ENCODE measurements at places on chromosomes 4 and X.
A peak's percentile ranks its signal among the peaks of the same experiment; 100 is the strongest.

GRCh38 chrX:143017272-143017671 lies 8.5 kb upstream of the SPANXN4 start:
- no peak for DNase-seq

DNA sequence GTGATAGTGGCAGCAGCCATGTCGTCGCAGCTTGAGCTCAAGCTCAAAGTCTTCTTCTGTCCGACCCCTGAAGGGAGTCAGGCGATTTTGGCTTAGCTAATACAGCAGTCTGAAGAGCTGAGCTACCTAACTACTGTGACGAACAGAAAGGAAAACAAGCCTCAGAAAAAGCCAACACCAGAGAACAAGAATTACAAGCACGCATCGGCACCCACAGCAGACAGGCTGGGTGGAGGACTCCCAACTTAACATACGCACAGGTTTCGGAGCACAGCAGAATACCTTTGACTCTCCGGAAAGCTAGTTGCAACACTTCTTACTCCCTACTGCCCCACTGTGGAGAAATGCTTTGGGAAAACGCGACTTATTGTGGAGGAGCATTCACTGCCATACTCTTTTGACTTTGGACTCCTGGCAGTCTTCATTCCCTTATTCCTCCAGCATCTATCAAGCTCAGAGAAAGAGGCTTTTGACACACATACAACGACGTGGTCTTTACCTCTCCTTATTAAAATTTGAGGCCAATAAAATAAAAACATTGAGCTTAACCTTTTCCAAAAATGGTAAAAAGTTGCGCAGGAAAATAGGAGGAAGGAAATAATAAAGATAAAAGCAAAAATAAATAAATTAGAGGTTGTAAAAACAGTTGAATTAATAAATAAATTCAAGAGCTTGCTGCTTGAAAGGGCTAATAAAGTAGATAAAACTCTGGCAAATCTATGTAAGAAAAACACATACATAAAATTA lies 41.3 kb upstream of the GPC3 start:
- peak; percentile 17 for DNase-seq

GRCh38 chr4:123706973-123707372 lies 310.4 kb downstream of the SPRY1 start:
- no peak for DNase-seq

DNA sequence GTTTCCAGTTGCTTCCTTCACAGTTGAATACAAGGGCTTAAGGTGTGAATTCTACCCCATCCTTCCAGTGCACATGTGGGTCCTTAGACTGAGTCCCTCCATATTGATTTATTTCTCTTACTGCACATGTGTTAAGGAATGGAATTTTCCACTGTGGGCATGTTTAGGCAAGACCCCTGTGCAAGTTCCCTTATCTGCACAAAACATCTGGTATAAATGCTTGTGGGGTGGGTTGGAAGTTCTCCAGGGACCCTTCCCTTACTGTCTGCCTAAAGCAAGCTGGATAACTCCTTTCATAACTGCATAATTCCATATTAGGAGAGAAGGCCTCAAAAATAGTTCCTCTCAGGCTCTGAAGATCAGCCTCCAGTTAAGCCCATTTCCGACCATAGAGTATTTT lies 570.9 kb downstream of the ADGRL3 start:
- no peak for DNase-seq

Measured in H4 (cell line).